ENCODE measurements at places on chromosomes 2 and 18.

- DNase-seq, result no peak
Measured at GRCh38 chr2:105103481-105103880, 65.6 kb downstream of the MRPS9 start.

DNA sequence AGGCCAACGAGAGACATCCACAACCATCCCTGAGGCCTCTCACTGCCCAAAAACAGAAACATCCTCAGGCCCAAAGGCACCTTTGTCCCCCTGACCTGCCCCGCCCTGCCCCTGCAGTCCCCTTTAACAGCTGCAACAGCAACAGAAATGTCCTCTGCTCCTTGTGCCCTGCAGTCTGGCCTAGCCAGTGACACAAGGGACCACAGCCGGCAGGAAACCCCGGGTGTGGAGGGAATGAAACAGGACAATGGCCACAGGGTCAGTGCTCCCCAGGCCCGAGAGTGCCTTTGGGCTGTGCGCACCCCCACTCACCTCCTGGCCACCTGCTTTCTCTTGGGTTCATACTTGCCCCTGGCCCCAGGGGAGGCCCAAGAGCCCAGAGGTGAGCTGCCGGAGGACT is 35.6 kb downstream of the SNED1 start:
- no peak for DNase-seq

- DNase-seq, result no peak
Measured at GRCh38 chr2:109230941-109231420, 102.0 kb downstream of the SH3RF3 start.

GRCh38 chr2:201923436-201924328 is 110.0 kb upstream of the FZD7 start:
- no peak for DNase-seq

GRCh38 chr2:96207774-96208142 is 869 bp downstream of the STARD7 start:
- DNase-seq, result no peak

GRCh38 chr2:1544478-1545069 is 131.3 kb downstream of the TPO start:
- DNase-seq, result no peak

- no peak for DNase-seq
Measured at GRCh38 chr2:66456183-66457041, 21.5 kb downstream of the MEIS1 start.

- no peak for DNase-seq
Measured at GRCh38 chr2:116098049-116098448, 1655.6 kb downstream of the DPP10 start.

- DNase-seq, result no peak
Measured at GRCh38 chr18:45024357-45025088, 343.8 kb downstream of the SETBP1 start.

DNA sequence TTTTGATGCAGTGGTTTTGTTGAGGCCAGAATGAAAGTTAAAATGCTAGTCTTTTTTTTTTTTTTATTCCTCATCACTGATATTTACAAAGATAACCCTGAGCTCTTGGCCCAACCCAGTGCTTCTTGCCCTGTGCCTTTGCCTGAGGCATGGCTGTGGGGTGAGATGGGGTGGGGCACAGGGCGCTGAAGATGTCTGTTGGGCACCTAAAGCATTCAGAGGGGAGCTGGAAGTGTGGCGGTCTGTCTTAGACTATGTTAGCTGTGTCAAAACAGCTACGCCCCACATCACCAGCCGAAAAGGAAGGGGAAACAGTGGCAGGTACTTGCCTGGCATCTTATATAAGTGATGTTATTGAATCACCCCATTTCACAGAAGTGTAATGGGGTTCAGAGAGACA is 20.7 kb downstream of the TOGARAM2 start:
- no peak for DNase-seq

GRCh38 chr2:28821295-28821958 is 10.8 kb downstream of the SPDYA start:
- DNase-seq, result no peak

Data from cortex of kidney (tissue), 1 donor.